ENCODE measurements at places on chromosomes 5 and 9.

DNA sequence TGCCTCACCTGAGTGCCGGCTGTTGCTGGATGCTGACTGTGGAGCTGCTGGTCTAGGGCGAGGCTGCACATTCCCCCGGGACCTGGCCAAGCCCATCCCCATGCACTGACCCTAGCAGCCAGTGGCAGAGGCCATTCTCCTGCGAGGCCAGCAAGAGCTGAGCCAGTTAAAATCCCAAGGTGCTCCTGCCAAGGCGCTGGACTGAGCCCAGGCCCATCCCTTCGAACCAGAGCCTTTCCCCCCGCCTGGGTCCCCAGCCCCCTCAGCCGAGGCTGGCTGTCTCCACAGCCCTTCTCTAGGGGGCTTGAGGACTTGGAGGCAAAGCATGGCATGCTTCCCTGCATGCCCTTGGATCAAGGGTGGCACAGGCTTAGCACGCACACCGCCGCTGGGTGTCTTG, 1.6 kb downstream of the ADAMTSL2 start:
- no peak for ATAC-seq

DNA sequence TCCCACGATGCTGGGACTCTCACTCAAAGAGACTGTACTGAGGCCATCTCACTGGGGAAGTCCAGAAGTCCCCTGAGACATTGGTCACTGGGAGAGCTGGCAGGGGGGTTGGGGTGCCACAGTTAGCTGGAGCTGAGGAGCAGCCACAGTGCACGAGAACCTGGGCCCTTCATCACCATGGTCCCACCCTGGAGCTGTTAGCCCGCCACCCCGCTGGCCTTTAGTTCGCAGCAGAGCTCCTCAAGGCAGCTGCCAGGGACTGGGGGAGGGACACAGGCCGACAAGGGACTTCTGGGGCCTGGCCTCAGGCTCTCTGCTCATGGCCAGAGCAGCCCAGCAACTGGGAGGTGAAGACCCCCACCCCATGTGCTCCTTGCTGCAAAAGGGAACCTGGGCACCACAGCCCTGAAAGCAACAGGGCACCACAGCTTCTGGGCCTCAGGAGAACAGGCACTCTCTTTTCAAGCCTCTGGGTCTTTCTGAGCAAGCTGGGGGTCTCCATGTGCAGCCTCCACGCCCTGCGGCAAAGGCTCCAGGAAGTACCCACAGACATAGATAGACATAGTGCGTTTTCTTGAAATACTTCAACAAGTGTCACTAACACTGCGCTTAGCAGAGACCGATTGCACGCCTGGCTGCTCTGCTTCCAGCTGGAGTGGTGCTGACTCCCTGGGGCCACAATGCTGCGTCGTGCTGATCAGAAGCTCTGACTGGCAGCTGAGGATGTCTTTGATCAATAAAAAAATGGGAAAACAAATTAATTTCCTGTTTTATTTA, 46.0 kb downstream of the VAV2 start:
- ATAC-seq: no peak

DNA sequence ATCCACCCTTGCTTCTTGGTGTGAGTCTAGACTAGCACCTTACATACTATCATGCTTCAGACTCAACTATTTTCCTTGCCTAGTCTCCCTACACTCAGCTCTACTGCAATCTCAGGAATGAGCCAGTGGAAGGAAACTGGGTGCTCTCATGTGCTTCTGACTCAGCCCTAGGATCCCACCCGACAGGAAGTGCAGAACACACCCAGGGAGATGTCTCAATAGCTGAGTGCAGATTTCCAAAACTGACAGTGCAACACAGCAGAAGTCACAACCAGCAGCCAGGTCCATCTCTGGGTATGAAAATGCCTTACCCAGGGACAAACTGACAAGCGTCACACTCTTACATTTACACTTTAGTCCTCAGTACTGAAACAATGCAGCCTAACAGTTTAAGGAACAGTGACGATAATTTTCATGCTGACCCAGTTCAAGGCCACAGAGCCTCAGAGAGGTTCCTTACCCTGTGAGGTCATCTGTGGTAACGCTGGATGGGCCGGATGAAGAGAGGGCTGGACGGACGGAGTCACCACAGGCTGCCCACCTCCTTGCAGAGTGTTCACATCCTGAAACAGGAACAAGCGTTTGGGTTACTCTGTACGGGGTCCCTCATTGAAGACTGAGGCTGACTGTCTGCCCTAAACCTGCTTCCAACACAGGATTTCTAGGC, 33.0 kb downstream of the FKBP15 start:
- ATAC-seq: peak; percentile 39

DNA sequence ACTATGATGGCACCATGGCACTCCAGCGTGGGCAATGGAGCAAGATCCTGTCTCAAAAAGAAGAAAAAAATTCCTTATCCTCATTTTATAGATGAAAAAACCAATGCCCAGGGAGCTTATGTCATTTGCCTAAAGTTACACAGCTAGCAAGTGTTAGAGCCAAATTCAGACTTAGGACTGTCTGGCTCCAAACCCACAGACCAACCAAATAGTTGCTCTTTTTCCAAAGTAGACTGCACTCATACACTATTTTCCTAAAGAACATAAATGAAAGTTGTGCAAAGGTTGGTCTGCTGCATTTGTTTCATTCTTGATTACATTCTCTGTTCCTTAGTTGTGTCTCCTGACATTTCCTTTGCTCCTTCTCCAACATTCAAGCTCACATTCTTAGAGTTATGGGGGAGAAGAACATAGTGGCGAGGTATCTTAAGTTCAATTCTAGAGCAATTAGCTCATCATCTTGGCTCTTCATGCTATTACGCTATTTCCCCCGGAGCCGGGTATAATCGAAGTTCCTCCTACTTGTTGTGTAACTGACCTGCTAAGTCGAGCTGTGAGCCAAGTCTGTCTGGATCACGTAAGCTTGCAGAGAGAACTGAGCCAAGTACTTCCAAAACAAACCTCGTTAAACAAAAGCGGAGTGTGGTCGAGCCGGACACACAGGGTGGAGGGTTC, 138.3 kb downstream of the RFK start:
- no peak for ATAC-seq

- no peak for ATAC-seq
These were observed 165.7 kb downstream of the TRPM6 start for GRCh38 chr9:74721696-74722660.

DNA sequence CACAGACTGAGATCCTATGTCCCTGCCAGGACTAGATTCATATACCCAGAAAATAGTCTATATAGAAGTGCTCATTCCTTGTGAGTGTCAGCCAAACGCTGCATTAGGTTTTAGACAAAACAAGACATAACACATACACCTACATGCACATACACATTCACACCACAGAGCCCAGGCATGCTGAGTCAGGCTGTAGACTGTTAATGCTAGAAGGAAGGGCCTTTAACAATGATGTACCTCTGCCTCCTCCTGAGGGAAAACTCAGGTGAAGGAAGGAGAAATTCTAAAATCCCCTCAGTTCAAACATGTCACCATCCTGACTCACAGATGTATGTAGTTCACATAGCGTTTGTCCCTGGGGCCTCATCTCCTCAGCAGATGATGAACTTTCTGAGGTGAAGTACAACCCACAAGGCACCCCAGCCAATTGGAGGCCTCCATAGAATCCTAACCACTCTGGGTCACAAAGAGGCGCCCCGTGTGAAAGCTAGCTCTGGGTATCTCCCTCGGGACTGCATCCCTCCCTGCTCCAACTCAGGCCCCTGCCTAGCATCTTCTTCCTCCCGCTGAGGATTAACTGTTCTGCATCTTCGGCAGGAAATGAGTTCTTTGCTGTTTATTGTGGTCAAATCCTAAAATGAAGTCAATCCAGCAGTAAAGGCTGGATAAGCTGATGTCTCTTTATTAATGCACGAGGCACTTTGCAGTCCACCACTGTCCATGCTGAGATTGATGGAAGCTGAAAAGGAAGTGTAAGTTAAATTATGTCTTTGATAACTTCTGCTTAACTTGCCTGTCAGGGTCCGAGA, 40.8 kb upstream of the FSTL4 start:
- ATAC-seq: no peak

DNA sequence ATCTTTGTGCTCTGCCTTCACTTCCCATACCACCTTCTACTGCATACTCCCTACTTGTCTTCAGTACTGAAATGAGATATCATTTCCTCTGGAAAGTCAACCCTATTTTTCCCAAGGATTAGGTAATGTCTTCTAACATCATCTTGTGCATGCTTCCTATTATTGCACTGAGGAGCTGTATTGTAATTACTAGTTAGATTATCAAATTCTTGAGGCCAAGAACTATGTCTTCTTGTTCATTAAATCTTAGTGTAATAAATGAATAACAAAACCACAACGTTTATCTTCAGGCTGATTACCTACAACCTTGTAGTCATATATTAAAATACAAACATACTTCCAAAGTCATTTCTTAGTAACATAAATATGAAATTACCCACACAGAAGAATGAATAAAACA, 87.9 kb upstream of the POU5F2 start:
- no peak for ATAC-seq

DNA sequence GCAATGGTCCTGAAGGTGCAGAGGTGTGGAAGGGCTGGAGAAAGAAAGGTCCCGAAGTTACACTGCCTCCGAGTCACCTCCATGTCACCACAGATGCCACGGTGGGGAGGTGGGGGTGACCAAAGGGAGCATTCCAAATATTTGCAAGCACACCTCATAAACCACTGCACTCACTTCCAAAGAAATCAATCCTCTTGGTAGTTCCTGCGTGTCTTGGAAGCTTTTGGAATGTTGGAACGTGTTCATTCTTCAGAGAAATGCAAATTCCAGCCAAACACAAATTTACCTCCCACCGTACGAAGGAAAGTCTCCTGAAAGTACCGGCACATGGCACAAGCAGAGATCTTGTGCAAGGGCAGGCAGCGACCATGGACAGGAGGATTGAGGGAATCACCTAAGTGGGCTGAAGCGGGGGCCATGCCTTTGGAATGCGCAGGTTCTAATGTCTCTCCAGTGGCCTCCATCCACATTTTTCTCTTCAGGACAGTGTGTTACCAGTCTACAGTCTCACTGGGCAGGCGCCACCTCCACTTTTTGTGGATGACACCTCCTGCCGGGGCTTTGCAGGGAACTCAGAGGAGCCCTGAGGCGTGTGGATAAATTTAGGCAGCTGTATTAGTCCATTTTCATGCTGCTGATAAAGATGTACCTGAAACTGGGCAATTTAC, 54.0 kb downstream of the NSUN2 start:
- no peak for ATAC-seq

DNA sequence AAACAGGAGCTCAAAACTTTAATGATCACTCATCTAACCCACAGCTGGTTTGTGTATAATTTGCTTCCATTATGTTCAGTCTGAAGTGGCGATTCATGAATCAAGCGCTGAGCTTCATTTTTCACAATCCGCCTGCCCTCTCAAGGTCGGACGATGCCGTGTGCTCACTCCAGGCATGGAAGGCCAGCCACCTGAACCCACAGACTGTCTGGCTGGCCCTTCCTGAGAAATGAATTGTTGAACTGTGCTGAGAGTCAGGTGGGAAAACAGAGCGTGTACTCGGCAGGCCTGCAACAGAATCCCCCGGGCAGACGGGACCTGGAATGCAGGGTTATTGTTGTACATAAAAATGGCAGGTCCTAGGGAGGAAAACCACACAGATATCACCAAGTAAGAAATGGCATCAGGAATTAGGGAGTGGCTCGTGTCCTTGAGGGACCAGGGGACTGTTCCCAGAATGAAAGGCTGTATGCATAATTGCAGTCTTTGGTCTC, 375.7 kb downstream of the IRX2 start:
- ATAC-seq: no peak

- ATAC-seq: no peak
These were observed 143.7 kb downstream of the ELAVL2 start for GRCh38 chr9:23682352-23682751.

DNA sequence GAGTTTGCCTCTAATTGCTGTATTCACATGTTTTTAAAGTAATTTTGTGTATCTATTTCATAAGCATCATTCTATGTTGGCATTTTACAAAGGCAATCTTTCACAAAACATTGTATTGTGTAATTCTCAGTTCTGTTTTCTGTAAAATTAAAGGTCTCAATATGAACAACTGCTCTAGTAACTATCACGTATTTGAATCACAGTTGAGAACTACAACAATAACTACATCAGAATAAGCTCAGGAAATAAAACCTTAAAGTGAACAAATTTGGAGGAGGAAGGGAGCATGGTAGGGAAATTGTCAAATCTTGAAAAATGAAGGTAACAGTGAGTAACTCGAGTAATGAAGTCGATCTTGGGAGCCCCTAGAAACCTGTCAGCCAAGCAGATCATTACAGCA, 22.5 kb upstream of the CAMK4 start:
- no peak for ATAC-seq

- no peak for ATAC-seq
These were observed 145.6 kb upstream of the TNC start for GRCh38 chr9:115263371-115264075.

DNA sequence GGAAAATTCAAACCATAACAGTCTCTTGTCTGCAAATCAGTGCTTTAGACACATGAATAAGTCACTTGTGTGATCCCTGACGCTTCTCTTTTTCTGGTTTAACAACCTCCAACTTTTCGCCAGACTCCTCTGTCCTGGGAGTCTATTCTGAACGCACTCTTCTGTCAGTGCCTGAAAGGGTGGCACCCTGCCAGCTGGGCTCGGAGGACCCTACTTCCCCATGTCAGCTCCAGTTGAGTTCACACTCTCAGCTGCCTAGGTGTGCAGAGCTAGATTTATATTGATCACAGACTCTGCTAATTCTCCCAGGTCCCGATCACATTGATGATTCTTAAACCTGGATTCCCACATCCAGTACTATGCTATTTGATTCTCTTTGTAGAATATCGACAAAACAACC, 649.1 kb downstream of the BNC2 start:
- peak; percentile 22 for ATAC-seq

DNA sequence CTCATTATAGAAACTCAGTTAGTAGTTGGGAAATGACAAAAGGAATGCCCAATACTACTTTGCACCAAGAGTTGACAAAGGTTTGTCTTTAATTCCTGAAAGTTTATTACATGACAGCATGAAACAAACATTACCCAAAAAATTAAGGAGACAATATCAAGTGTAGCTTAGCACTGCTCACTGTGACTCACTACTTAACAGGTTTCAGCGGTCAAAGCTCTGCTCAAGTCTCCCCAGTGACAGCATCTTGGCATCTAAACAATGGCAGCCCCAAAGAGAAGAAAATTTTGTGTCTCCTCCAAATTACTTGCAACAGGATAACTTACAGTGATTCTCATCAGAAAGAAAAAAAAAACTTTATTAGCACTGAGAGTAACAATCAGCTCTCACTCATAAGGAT, 1030.2 kb downstream of the EFNA5 start:
- ATAC-seq: no peak

DNA sequence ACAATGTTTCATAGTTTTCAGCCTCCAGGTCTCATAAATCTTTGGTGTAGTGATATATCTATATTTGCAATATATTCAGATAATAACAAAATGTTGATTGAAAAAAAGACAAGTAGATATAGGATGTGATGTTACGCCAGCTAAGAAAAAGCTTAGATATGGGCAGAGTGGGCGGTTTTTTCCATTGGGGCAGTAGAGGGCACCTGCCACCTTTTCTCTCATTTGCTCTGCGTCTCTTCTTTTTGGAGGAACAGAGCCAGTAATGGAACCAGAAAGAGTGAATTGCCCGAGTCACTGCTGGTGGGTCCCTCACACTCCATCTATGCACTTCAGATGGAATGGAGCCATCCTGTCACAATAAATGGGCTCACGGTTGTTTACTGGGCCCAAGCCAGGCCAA, 62.1 kb upstream of the FANCC start:
- ATAC-seq: no peak

All from SK-N-SH treated with all-trans-retinoic acid at 6 μM for 48 hours (cell line).